Psoas muscle (tissue), 8 donors: ENCODE measurements at places on chromosomes 5 and 9. TPM values are rescaled to one million over a fixed set of nuclear protein-coding genes. Genes with fewer than 3 reads are reported as not detected.

DNA sequence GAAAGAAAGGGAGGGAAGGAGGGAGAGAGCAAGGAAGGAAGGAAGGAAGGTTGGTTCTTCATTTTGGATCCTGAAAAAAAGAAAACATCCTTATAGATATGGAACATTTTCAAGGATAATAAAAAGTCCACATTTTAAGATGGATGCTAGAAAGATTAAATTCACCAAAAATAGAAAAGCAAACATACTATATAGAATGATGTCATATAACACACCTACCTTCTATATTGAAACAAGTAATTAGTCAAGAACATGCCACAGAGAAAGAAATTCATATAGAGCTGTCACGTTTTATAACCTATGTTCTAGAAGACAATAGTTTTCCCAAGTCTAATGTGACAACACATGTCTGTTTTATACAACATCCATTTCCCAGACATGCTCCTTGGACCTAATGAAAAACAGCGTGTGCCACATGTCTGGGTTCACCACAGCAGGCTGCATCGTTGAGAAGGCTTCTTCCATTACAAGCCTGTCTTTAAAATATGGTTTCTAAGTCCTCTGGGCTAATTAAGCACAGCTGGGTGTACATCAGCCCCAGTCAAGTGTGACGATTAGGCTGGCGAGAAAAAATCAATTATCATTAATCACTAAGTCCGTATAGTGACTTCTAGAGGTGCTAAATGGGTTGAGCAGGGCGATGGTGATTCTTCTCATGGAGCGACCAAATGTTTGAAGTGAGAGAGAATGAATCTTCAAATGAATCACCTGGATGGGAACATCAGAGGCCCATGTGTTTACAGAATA is 301.8 kb downstream of the TLE1 start:
- no peak for DNase-seq
- H3K27me3 ChIP-seq: no peaks in the 10 kb centered on the region
- H3K4me3 ChIP-seq: no peak overlapping the region
- no peaks in the 10 kb centered on the region for H3K36me3 ChIP-seq

Gene CDH9
- total RNA-seq: not detected

GRCh38 chr5:150289551-150290390 is at the start of gene CAMK2A:
TSS of gene CAMK2A (minus strand) at chr5:150289773. CDS start at chr5:150289625, 148 bp downstream.
- H3K4me3 ChIP-seq: no peak within 1 kb of the TSS
- no peaks in the 10 kb centered on the region for H3K27me3 ChIP-seq
- no peaks in the 10 kb centered on the region for H3K4me1 ChIP-seq
- no peak for DNase-seq
- H3K27ac ChIP-seq: no peak within 1 kb of the TSS

- H3K27ac ChIP-seq: no peak overlapping the region
- H3K27me3 ChIP-seq: no peaks in the 10 kb centered on the region
- no peaks in the 10 kb centered on the region for H3K4me1 ChIP-seq
- DNase-seq: peak; percentile 47
- no peak overlapping the region for H3K4me3 ChIP-seq
Measured at GRCh38 chr9:129400971-129401622, 219.8 kb downstream of the C9orf50 start.

Gene AMBP
- not detected for total RNA-seq

Gene SV2C
- not detected for total RNA-seq

Gene STING1
- 7.5 TPM for total RNA-seq

GRCh38 chr5:114473541-114473940 is 111.7 kb downstream of the KCNN2 start:
- no peaks in the 10 kb centered on the region for H3K4me1 ChIP-seq
- no peak overlapping the region for H3K27ac ChIP-seq
- no peaks in the 10 kb centered on the region for H3K36me3 ChIP-seq
- DNase-seq: no peak

Gene PLEKHG4B
- not detected for total RNA-seq

DNA sequence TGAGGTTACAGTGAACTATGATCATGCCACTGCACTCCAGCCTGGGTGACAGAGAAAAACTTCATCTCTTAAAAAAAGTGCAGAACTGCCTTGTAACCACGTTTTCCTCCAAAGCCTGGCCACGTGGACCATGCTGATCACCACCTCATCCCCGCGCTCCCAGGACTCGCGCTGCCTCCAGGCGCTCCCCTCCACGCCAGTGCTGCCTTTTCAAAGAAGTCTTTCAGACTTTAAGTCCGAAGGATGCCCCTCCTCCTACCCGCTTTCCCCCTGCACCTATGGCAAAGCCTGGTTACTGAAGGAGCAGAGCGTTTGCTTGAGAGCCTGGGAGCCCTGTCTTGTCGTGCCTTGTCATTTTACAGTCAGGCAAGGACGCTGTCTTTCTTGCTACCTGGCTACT is 43.8 kb downstream of the HABP4 start:
- no peaks in the 10 kb centered on the region for H3K4me1 ChIP-seq
- no peaks in the 10 kb centered on the region for H3K27me3 ChIP-seq
- H3K27ac ChIP-seq: no peak overlapping the region
- H3K36me3 ChIP-seq: peaks cover 36% of the 10 kb centered on the region

GRCh38 chr9:109912082-109912582 is 132.1 kb downstream of the PALM2AKAP2 start:
- peaks cover 30% of the 10 kb centered on the region for H3K4me1 ChIP-seq
- H3K36me3 ChIP-seq: no peaks in the 10 kb centered on the region
- H3K27ac ChIP-seq: peak overlapping the region; percentile 13
- DNase-seq: no peak
- no peaks in the 10 kb centered on the region for H3K27me3 ChIP-seq
- no peak overlapping the region for H3K4me3 ChIP-seq
